ENCODE measurements at places on chromosomes 7 and 10. TPM values are rescaled to one million over a fixed set of nuclear protein-coding genes. Genes with fewer than 3 reads are reported as not detected.

- no peak for DNase-seq
These were observed 203.6 kb downstream of the VTI1A start for GRCh38 chr10:112650588-112651030.

DNA sequence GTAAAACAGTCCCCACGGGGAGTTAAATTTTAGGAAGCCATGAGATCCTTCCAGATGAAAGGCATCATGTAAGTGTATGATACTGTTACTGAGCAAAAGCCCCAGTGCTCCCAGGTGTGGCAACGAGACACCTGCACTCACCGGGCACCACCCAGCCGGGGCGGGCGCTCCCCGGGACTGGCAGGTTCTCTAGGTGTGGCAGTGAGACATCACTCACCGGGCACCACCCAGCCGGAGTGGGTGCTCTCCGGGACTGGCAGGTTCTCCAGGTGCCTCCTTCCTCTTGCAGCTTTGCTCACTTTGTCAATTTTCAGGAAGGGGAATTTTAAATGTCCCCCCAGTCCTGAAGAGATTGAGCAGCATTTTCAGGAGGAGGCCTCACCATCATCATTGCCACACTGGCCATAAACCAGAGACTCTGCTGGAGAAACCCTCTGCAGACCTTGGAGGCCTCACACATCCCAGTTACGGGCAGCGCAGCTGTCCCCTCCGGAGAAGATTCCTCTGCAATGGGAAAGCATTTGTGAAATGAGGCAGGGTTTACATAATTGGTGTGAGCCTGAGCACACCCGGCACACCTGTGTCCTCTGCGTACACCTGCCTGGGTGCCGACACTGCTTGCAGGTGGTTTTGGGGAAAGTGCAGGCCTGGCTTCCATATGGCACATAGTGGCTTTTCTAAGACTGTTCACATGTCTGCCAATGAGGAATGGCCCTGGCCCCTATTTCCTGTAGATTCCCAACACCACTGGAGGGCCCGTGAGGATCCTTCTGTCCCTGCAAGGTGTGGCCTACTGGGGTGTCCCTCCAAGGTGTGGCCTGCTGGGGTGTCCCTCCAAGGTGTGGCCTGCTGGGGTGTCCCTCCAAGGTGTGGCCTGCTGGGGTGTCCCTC, 191.4 kb downstream of the EBF3 start:
- DNase-seq, result no peak

DNA sequence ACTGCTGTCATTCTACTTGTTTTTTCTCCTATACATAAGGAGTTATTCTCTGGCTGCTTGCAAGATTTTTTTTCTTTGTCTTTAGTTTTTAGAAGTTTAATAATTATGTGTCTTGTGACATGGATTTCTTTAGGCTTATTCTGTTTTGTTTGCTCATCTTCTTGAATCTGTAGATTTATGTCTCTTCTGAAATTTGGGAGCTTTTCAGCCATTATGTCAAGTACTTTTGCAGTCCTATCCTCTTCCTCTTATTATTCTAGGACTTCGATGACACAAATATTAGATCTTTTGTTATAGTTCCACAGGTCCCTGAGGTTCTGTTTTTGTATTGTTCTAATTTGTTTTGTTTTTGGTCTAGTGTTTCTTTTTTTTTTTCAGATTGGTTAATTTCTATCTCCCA, 13.9 kb upstream of the SGPL1 start:
- no peak for DNase-seq

- no peak for DNase-seq
These were observed 4.6 kb downstream of the STK31 start for GRCh38 chr7:23714579-23714978.

- no peak for DNase-seq
These were observed 226.4 kb downstream of the BUB3 start for GRCh38 chr10:123380491-123381085.

GRCh38 chr10:29737074-29737593, 102.4 kb upstream of the SVIL start:
- DNase-seq, result no peak

DNA sequence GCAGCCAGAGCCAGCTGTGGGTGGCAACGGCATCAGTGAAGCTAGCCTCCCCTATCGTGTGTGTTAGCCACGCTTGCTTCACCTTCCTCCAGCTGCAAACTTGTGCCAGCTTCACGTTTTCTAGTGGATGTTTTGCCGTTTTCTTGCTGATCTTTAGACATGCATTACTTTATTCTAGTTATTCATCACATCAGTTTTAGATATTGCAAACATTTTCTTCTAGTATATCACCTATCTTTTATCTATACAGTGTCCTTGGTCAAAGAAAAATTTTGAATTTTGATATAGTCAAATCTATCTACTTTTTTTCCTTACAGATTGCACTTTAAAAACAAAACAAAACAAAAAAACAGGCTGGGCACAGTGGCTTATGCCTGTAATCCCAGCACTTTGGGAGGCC, 6.7 kb upstream of the PAPOLB start:
- DNase-seq, result no peak

- no peak for DNase-seq
These were observed 189.9 kb downstream of the HERPUD2 start for GRCh38 chr7:35505066-35505465.

DNA sequence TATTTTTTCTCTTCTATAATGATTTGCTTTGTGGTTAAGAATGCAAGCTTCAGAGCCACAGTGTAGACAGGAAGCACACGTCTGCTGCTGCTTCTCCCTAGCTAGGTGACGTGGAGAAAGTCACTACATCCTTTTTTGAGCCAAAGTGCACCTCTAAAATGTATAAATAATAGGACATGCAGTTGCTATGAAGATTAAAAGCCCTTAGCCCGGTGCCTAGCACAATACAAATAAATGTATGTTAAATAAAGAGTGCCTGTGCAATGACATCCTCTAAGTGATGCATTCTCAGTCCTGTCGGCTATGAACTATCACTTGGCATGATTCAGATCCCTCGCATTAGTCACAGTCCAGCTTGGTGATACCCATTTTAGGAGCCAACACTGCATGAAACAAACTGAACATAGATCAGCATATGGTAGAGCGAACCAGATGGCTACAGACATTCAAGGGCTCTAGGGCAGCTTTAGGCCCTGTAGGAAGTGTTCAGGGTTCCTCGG, 4.8 kb upstream of the TRDMT1 start:
- no peak for DNase-seq

DNA sequence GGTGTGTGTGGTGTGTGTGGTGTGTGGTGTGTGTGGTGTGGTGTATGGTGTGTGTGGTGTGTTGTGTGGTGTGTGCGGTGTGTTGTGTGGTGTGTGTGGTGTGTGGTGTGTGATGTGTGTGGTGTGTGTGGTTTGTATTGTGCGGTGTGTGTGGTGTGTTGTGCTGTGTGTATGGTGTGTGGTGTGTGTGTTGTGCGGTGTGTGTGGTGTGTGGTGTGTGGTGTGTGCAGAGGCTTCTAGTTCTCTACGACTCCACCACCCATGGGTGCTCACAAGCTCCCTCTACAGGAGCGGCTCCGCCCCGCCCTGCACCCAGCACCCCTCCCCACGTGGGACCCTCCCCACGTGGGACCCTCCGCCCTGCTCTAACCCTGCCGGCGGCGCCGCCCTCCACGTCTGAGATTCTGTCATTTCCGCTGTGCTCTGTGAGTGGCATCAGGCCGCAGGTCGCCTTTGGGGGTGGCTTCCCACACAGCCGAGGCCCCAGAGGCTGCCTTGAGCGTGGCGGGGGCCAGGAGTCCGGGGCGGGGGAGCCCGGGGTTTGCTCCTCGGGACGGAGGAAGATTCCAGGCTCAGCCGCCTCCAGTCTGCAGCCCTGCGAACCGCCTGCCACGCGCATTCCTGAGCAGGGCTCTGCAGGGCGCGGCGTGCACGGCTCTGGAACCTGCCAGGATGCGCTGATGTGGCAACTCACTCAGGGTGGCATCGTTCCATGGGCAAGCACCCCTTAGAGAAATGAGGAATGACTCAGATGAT, 37.0 kb upstream of the DNAJB6 start:
- no peak for DNase-seq

GRCh38 chr10:33570495-33570894, 236.0 kb upstream of the NRP1 start:
- no peak for DNase-seq

DNA sequence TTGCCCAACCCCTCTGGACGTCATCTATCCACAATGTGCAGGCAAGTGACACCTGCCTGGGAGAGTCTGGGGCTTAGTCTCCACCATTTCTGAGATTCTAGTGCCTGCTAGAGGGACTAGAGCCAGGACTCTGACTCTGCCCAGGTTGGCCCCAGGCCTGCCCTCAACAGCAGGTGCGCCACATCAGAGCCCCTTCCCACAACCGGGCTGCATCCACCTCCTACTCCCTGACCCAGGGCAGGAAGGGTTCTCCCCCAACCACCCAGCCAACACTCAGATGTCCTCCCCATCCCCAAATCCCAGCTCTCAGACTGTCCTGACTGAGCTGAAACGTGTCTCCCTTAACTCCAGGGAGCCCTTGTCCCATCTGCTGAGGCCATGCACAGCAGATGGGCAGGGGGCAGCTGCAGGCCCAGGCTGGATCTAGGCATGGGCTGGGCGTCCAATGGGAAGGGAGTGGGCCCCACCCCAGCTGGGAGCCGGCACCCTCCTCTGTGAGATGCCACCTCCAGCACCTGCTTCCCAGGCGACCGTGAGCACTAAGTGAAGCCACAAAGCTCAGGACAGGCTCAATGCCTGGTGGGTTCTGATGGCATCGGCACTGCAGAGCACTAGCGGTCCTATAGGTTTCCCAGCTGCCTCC, 49.2 kb downstream of the RASGEF1A start:
- DNase-seq, result peak; percentile 13

GRCh38 chr10:119806334-119807130, 66.1 kb downstream of the MCMBP start:
- DNase-seq, result no peak

- DNase-seq, result no peak
These were observed 885.7 kb upstream of the CELF2 start for GRCh38 chr10:10132009-10132408.

DNA sequence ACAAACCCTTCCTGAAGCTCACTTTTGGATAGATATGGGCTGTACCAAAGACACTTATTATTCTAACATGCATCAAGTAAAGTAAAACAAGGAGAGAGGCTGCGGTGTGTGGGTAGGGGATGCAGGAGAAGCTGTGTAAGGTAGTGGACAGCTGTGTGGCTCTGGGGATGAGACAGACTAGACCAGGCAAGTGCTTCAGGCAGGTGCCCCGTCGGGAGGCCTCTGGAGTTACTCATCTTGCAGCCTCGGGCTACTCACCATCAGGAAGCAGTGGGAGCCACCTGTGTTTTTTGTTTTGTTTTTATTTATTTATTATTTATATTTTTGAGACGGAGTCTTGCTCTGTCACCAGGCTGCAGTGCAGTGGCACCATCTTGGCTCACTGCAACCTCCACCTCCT, 49.3 kb upstream of the NCAPG2 start:
- DNase-seq, result no peak

- no peak for DNase-seq
These were observed 239.5 kb downstream of the KIAA1217 start for GRCh38 chr10:24448351-24448999.

GRCh38 chr7:94146408-94146807, 142.3 kb upstream of the BET1 start:
- no peak for DNase-seq

DNA sequence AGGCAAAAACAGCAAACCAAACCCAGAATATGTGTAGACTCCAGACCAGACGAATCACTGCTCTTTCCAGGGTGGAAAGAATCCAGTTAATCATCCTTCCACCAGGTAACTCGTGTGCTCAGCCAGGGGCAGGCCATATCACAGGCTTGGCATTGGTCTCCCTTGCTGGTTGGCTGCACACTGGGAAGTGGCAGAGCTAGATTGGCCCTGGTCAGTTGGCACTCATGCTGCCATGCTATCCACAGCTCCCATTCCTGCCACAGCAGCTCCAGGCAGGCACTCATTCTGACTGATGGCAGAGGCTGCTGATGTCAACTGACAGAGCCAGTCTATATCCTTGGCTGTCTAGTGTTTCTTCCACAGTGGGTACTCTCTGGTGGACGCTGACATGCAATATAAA, 9.7 kb upstream of the GDF10 start:
- no peak for DNase-seq

The SYT15 gene
- 1.3 TPM for polyA plus RNA-seq

The CASD1 gene
- 9.5 TPM for polyA plus RNA-seq

The CDC14C gene
- not detected for polyA plus RNA-seq

The BMPER gene
- polyA plus RNA-seq, result 0.34 TPM

The PDK4 gene
- polyA plus RNA-seq, result 116 TPM

The FAM200A gene
- polyA plus RNA-seq, result 6.6 TPM

The INTS15 gene
- 7.1 TPM for polyA plus RNA-seq

The CCDC126 gene
- polyA plus RNA-seq, result 4.2 TPM

The SPOCK2 gene
- 11.2 TPM for polyA plus RNA-seq

The SPDYE9 gene
- not detected for polyA plus RNA-seq

The FRAT1 gene
- 1.1 TPM for polyA plus RNA-seq

The SLC18A3 gene
- polyA plus RNA-seq, result not detected

The CALCR gene
- not detected for polyA plus RNA-seq
